HCT116 (cell line): ENCODE measurements at places on chromosomes 12 and 14.

DNA sequence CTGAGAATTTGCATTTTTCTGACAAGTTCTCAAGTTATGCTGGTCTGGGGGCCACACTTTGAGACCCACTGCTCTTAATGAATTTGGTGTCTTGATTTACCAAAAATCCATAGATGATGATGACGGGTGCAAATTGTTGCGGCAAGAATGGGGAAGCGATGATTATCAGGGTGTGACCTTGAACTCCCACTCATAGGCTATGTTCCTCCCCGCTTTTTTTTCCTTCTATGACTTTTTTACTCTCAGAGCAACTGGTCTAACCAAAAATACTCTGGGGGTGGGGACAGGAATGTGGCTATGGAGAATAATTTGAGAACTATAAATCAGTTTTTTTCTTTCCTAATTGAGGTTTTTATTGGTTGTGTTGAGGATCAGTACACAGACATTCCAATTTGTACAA, 83.6 kb downstream of the PPFIBP1 start:
- DNase-seq = no peak
- H3K4me1 ChIP-seq = peaks cover 59% of the 10 kb centered on the region
- no peaks in the 10 kb centered on the region for H3K27me3 ChIP-seq
- no peak overlapping the region for H3K4me3 ChIP-seq

DNA sequence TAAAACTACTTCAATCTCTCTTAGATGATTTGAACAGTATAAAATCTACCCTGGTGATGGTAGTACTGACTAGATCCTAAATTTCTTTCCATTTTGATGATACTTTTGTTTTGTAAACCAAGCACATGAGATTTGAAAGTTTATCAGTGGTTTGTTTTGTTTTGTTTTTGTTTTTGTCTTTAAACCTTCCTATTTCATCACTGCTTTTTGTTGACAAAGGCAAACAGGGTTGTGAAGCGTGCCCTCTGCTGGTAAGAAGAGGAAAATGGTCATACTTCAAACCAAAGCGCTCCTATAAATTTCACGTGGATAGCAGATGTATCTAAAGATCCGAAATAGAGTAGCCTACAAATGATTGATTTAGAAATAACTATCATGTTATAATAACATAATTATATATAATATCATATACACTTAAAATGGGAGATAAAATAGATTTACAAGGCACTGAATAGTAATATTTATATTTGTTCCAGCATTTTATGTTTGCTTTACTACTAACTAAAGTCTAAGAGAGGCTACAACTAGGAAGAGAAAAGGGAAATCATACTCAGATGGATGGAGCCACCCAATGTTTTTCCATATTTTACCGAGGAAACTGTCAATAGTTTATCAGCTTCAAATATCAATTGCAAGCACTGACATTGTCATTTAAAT, 254.0 kb upstream of the USP15 start:
- DNase-seq = peak; percentile 45
- H3K4me3 ChIP-seq = no peak overlapping the region
- H3K4me1 ChIP-seq = no peaks in the 10 kb centered on the region
- no peaks in the 10 kb centered on the region for H3K36me3 ChIP-seq
- H3K27ac ChIP-seq = no peak overlapping the region
- no peaks in the 10 kb centered on the region for H3K27me3 ChIP-seq

DNA sequence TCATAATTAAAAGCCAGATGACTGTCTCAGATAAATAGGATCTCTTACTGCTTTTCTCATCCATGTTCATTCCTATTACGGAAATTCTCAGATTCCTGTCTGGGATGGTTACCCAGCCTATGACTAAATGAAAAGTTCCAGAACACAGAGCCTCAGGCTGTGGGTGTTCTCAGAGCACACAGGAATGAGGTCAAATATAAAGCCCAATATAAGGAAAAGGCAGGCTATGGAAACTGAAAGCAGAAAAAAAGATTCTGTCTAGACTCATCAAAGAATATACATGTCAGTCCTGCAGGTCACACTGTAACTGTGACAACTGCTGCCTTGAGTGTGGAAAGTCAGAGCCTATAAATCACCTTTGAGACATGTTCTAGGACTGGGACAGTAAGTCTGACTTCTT, 64.3 kb downstream of the DCAF5 start:
- H3K27ac ChIP-seq = no peak overlapping the region
- H3K4me1 ChIP-seq = no peaks in the 10 kb centered on the region
- no peak overlapping the region for H3K4me3 ChIP-seq
- H3K27me3 ChIP-seq = no peaks in the 10 kb centered on the region
- 0 out of 2 replicates have a peak, but pooled peaks cover 6% of the 10 kb centered on the region for H3K36me3 ChIP-seq

DNA sequence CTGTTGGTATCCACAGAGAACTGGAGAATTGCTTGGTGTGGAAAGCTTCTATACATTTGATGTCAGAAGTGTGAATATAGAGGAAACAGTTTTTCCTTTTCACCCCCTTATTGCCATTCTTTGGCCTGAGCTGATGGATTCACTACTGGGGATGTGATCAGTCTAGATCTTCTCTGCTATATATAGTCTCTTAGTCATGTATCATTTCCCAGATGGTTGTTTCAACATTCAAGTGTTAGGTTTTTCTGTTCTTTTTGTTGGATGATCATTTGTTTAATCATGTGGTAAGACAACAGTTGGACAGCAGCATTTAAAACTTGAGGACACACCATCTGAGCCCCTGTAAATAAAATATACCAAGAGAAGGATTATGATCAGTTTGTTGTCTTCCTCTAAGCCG, 29.6 kb downstream of the TMX1 start:
- no peak for DNase-seq
- no peaks in the 10 kb centered on the region for H3K4me1 ChIP-seq
- no peak overlapping the region for H3K4me3 ChIP-seq
- H3K36me3 ChIP-seq = 0 out of 2 replicates have a peak, but pooled peaks cover 3% of the 10 kb centered on the region
- no peak overlapping the region for H3K27ac ChIP-seq
- H3K27me3 ChIP-seq = no peaks in the 10 kb centered on the region

DNA sequence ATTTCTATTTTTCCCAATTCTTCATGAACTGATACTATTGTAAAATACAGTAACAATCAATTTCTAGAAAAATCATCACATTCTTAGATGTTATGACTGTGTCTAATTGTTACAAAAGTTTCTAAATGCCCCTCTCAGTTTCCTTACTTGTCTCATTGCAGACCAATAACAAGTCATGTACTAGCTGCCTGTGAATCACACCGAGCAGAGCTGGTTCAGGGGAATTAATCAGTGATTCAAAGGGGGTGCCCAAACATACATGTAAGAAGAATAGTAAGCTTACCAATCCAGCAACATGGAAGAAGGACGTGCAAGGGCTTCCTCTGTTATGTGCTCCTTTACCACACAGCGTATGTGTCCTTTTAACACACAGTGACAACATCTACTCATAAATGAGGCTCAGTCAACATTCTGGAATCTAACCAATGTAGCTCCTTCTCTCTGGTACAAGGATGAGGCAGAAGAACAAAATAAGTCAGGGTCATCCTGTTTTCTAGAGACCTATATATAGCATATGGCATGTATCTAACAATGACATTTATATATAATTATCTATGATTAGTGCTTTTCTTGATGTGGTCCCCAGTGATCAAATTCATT, 126.4 kb downstream of the SCN8A start:
- no peak overlapping the region for H3K4me3 ChIP-seq
- no peaks in the 10 kb centered on the region for H3K4me1 ChIP-seq
- H3K27ac ChIP-seq = no peak overlapping the region
- H3K27me3 ChIP-seq = no peaks in the 10 kb centered on the region
